Activated CD4-positive, alpha-beta memory T cell treated with anti-CD3 and anti-CD28 coated beads, Interleukin-2, amount 10 ng/mL, durations not matched to agents 7 days and 5 days (primary cell): ENCODE measurements at places on chromosomes 5 and 9. TPM values are rescaled to one million over a fixed set of nuclear protein-coding genes. Genes with fewer than 3 reads are reported as not detected.

The ADAMTSL2 gene
- total RNA-seq: not detected

The SAXO1 gene
- total RNA-seq: not detected

The PCDHA1 gene
- not detected for total RNA-seq

The PCDHGA9 gene
- not detected for total RNA-seq

The UBE2R2 gene
- total RNA-seq: 35.8 TPM

The PCDHGB3 gene
- 0.25 TPM for total RNA-seq

The POC5 gene
- 21.5 TPM for total RNA-seq

The LIFR gene
- 0.18 TPM for total RNA-seq

The GHR gene
- not detected for total RNA-seq

The SPINK6 gene
- total RNA-seq: not detected

The NUTM2G gene
- not detected for total RNA-seq

The PTPN3 gene
- total RNA-seq: 0.20 TPM

The CRHBP gene
- 0.10 TPM for total RNA-seq

The AIF1L gene
- 0.30 TPM for total RNA-seq

The GRM6 gene
- total RNA-seq: not detected

The FUT7 gene
- 10.4 TPM for total RNA-seq
